Stimulated activated CD8-positive, alpha-beta memory T cell treated with anti-CD3 and anti-CD28 coated beads, Interleukin-7, amount 100 ng/mL, for 1 hour (primary cell): ENCODE measurements at places on chromosomes 13 and 19.

DNA sequence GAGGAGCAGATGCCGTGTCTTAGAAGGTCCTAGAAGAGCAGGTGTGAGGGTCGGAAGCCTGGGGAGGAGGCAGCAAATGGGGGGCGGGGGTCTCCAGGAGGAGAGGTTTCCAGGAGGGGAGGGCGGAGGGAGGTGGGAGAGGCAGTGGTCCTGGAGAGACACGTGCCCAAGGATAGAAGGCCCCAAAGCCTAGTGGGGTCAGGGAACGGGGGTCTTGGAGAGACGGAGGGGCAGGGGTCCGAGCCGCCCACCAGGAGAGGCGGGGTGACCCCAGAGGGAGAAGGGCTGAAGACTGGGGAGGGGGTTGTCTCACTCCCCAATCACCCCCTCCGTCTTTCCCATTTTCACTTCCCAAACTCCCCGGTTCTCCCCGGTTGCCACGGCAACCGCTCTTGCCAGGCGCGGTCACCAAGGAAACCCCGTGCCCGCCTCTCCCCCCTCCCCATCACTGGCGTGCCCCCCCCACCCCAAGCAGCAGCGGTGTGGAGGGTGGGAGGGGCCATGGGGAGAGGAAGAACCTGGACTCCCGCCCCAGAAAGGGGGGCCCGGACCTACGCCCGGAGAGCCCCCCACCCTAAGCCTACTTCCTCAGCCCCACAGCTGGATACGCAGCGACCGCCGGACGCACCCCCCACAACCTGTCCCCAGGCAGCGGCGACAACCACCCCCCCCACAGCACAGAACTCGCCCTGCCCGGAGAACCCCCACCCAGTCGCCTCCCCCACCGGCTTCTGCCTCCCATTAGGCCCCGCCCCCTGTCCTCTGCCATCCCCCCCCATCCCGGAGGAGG, 988 bp downstream of the LRRC4B start:
- no peak for DNase-seq

DNA sequence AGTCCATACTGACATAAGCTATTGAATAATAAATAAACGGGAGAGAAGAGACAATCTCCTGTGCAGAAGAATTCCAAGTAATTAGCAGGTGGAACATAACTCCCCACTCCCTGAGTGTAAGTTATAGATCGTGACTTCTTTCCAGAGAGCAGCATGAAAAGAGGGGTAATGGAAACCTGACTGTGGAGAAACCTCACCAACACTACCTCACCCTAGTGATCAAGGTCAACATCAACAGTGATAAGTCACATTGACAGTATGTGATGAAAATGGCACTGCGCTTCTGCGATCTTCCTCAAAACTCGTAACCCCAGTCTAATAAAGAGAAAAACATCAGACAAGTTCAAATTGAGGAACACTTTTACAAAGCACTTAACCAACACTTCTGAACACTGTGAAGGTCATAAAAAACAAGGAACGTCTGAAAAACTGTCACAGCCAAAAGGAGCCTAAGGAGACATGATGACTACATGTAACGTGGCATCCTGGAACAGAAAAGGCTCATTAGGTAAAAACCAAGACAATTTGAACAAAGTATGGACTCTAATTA, 19.8 kb downstream of the CAB39L start:
- DNase-seq, result no peak

DNA sequence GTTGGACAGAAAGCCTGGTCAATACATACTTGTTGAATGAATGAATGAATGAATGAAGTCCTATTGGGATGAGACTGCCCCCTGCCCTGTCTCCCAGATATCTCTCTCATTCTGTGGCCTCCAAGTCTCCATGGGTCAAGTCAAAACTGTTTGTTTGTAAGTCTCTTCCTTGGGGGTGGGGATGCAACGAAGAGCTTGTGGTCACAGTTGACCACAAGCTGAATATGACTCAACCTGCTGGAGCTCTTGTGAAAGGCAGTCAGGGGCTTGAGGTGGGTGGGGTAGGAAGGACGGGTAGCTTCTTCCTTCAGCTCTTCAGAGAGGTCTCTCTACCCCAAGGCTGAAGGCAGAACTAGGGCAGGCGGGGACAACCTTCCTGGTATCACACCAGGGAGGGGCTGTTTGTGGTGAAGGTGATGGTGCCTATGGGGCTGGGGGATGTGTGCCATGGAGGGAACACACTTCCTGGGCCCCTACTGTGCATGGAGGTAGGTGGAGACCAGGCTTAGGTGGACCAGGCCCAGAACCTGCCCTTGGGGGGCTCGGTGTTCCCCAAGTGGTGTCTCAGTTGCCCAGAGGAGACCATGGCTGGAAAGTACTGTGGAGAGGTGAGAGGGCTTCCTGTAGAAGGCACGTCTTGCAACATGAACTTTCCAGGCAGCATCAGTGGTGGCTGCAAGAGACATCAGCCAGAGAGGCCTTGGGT, 8.0 kb downstream of the MYO1F start:
- DNase-seq, result peak; percentile 53

DNA sequence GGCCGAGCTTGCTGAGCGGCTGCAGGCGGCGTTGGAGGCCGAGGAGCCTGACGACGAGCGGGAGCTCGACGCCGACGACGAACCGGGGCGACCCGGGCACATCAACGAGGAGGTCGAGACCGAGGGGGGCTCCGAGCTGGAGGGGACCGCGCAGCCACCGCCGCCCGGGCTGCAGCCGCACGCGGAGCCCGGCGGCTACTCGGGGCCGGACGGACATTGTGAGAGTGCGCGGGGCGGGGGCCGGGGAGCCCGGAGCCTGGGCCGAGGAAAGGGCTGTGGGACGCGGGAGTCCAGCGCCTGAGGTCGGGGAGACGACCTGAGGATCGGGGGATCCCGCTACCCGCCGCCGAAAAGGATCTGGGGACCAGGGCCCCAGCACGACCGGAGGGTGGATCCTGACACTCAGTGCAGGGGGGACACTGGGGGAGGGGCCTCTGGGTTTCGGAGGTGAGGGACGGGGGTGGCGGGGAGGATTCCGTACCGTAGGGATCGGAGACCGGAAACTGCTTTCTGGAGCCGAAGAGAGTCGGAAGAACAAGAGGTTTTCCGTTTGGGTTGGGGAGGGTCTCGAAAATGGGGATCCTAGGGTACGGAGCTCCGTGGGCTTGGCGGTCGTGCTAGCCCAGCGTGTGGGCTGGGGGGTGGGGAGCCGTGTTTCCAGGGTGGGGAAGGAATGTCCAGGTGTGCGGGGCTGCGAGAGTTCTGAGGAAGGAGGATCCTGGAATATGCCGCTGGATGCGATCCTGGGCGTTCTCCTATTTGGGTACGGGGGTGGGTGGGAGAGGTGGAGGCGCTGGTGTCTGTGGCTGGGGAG, 616 bp downstream of the HNRNPUL1 start:
- peak; percentile 17 for DNase-seq

GRCh38 chr13:74316547-74316946, 182.3 kb upstream of the KLF12 start:
- DNase-seq, result no peak

- no peak for DNase-seq
Measured at GRCh38 chr19:39145180-39145953, 19.8 kb downstream of the PAK4 start.

GRCh38 chr13:43688227-43688907, 98.4 kb downstream of the ENOX1 start:
- no peak for DNase-seq

DNA sequence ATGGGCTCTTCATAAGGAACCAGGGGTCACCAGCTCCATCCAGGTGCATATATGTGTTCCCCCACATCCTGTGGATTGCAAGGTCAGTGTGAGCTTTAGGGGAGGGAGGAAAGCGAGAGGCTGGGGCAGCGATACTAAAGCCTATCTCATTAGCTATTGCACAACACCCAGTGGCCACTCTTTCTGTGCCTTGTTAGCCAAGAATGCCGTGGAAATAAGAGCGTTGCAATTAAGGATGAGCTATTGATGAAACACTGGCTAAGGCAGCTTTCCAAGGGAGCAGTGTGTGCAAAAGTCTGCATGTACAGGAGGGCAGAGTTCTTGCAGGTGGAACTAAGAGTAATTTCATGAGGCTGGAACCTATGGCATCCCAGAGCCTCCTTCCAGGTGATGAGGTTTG, 17.6 kb downstream of the TNFSF11 start:
- DNase-seq, result no peak

GRCh38 chr13:51416107-51416506, 36.7 kb downstream of the INTS6 start:
- DNase-seq, result no peak

DNA sequence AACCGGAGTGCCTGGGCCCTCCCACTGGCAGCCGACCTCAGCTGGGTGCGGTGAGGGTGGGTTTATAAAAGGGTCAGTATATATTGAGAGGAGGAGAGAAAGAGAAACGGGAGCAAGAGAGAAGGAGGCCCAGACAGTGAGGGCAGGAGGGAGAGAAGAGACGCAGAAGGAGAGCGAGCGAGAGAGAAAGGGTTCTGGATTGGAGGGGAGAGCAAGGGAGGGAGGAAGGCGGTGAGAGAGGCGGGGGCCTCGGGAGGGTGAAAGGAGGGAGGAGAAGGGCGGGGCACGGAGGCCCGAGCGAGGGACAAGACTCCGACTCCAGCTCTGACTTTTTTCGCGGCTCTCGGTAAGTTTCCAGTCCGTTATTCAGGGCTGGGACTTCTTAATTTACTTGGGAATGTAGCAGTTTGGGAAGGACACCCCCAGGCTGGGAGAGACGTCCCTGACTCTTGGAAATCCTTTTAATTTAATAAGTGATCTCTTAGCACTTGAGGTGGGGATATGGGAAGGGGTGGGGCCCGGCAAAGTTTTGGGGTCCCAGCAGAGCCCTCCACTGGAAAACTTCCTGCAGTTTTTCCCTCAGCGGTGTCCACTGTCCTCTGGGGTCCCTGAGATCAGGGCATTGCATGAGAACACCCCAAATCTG, at the start of gene EMP3:
Gene EMP3, plus strand, starts transcription at position 288 of the 646 bp plus-strand sequence. CDS start 1,293 bp downstream, outside the sequence.
- DNase-seq, result peak; percentile 74

DNA sequence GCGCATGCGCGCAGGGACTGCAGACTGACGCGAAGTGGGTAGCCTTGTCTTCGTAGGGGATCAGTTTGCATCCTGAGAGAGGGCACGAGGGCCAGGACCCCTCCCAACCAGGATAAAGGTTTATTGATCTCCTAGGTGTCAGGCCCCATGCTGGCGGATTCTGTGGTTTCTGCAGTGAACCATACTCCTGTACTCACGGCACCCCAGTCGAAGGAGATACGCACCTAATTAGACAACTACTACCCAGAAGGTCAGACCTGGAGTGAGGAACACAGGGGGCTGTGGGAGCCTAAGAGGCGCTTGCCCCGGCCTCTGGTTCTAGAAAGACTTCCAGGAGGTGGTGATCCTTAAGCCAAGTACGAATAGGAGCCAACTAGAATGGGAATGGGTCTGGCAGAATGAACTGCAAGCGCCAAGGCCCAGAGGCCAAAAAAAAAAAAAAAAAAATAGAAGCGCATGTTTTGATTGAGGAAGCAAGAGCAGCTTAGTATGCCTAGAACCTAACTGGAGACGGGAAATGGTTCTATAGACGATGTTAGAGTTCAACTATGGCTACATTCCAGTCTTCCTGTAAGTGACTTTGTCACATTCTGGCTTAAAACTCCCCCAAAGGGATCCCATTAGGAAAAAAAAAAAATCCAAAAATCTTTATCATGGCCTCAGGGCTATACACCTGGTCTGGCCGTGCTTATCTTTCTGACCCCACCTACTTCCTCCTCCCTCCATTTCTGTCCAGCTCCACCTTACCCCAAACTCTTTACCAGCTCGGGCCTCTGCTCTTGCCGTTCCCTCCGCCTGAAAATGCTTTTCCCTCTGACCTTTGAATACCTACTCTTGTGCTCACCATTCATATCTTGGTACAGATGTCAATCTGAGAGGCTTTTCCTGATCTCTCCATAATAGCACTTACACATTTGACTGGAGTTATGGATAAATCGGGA, 902 bp upstream of the ZNF428 start:
- peak; percentile 63 for DNase-seq

DNA sequence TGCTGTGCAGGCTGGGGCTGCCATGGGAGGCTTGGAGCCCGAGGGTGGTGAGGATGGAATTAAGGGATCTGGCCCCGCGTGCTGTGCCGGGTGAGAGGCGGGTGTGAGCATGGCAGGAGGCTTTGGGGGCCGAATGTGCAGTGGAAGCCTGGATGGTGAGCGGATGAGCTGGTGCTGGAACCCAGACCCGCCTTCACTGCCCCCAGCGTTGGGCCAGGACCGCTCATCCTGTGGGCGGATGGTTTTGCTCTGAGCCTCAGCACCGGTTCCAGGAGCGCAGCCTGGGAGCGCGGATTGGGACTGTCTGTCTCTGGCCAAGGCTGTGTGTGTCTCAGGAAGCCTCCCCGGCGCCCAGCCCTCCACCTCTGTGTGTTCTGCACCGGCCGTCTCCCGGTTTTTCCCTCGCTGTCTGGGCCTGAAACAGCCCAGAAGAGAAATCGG, 16.7 kb downstream of the KDM4B start:
- no peak for DNase-seq

- DNase-seq, result no peak
Measured at GRCh38 chr13:25421612-25422011, 49.8 kb downstream of the ATP8A2 start.

GRCh38 chr19:10461047-10461949, 41.0 kb downstream of the PDE4A start:
- DNase-seq, result peak; percentile 58

DNA sequence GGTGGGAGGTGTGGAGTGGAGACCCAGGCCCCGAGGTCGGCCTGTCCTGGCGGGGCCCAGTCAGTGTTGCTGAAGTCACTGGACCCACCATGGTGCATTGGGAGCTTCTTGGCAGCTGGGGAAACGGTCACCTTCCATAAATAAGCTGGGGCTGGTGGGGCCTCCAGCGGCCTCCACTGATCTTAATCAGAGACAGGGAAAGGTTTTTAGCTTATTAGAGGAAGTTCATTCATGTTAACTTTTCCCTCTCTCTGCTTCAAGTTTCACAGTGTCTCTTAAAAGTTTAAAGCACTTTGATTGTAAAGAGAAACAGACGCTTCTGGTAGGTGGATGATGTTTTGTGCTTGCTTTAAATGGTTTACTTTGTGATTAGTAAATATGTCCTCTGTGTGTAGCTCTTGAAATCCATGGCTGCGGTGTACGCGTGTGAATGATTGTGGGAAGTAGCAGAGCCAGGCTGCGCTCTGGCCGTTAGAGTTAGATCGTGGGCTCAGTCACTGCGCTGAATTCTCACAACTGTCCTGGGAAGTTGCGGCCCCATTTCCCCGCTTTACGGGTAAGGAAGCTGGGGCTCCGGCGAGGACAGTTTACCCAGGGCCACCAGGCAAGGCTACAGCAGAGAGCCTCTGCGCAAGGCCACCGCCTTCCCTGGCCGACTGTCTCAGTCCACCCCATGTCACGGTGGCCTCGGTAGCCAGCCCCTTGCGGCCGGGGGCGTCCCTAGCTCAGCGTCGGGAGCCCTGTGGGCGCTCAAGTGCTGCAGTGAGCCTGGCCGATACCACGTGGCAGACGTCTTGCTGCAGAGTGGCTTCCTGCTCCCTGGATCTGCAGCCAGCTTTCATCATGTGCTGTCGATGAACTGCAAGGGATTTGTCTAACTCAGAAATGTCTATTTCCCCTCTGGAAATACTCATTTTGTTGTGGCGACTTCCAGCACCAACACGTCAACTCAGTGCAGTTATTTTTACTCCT, 16.5 kb upstream of the NDUFS7 start:
- no peak for DNase-seq

DNA sequence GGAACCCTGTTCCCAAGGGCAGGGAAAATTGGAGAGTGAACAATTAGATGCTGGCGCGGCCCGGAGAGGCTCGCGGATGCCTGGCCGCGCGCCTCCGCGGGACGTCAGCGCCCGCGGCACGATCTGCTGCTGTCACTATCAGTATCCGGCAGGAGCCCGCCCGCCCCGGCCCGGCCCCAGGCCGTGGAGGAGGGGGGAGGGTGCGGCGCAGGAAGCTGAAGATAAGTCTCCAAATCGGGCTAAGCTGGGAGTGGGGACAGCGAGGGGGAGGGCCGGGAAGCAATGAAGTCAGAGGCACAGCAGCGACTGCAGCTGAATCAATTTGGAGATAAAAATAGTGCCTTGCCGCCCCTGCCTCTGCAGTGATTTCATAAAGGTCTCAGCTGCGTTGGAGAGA, 441.5 kb upstream of the KLF12 start:
- DNase-seq, result no peak
